ENCODE measurements at places on chromosomes 7 and 10.

GRCh38 chr7:121269798-121270197 is 59.0 kb upstream of the WNT16 start:
- H3K4me1 ChIP-seq = no peaks in the 10 kb centered on the region
- no peak overlapping the region for H3K27ac ChIP-seq
- no peak for DNase-seq

DNA sequence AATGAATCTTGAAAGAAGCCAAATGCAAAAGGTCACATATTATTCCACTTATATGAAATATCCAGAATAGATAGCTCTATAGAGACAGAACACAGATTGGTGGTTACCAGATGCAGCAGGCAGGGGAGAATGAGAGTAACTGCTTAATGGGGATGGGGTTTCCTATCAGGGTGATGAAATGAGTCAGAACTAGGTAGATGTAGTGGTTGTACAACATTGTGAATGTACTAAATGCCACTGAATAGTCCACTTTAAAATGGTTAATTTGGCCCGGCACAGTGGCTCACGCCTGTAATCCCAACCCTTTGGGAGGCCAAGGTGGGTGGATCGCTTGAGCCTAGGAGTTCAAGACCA is 9.4 kb upstream of the SLC25A28 start:
- no peak overlapping the region for H3K4me3 ChIP-seq
- peaks cover 1% of the 10 kb centered on the region for H3K4me1 ChIP-seq
- no peak overlapping the region for H3K27ac ChIP-seq
- no peaks in the 10 kb centered on the region for H3K36me3 ChIP-seq
- no peaks in the 10 kb centered on the region for H3K27me3 ChIP-seq

DNA sequence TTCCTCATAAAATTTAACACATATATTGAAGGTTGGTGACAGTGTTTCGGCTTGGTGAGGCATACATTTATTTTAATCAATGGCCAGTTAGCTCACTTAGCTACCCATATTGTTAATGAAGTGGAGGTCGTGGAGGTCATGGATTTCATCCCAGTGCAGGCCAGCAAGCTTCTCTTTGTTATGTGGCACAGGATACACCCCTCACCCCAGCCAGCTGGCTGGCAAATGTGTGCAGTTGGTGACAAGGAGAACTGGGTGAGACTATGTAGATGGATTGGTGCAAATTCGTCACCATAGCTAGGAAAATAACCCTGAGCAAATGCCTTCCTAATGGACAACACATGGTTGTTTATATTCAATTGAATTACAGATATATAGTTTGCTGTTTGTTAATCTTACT is 50.5 kb upstream of the FOXP2 start:
- no peaks in the 10 kb centered on the region for H3K36me3 ChIP-seq
- no peak for DNase-seq
- H3K4me3 ChIP-seq = no peak overlapping the region
- H3K27me3 ChIP-seq = no peaks in the 10 kb centered on the region
- no peaks in the 10 kb centered on the region for H3K4me1 ChIP-seq

GRCh38 chr7:89133357-89133756 is 337.8 kb upstream of the TEX47 start:
- no peak overlapping the region for H3K27ac ChIP-seq
- no peaks in the 10 kb centered on the region for H3K36me3 ChIP-seq
- H3K4me1 ChIP-seq = no peaks in the 10 kb centered on the region
- no peak overlapping the region for H3K4me3 ChIP-seq

GRCh38 chr7:139094030-139094429 is 15.5 kb downstream of the ZC3HAV1 start:
- H3K4me3 ChIP-seq = no peak overlapping the region
- no peak overlapping the region for H3K27ac ChIP-seq
- no peaks in the 10 kb centered on the region for H3K36me3 ChIP-seq
- H3K4me1 ChIP-seq = peaks cover 2% of the 10 kb centered on the region
- no peaks in the 10 kb centered on the region for H3K27me3 ChIP-seq
- DNase-seq = no peak

- H3K4me3 ChIP-seq = no peak overlapping the region
- peaks cover 3% of the 10 kb centered on the region for H3K27me3 ChIP-seq
- H3K36me3 ChIP-seq = no peaks in the 10 kb centered on the region
Observed at GRCh38 chr10:88791924-88792323, 10.6 kb upstream of the LIPM start.

DNA sequence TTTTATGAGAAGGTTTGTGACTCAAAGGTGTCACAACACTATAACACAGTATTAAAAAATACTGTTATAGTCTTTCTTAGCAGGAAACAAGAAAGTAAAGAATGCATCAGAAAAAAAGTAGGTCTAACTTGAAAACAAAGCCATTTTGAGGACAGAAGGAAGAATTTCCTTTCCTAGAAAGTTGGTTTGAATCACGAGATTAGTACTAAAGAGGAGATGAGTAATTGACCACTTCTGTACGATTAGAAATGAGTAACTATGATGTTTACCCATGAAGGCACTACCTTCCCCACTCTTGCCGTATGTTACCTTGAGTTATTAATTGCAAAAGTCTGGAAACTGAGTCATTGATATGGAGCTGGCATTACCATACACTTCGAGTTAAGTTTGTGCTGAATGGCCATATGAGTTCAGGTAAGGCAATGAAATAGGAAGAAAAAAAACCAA is 65.2 kb downstream of the FAM185A start:
- H3K36me3 ChIP-seq = no peaks in the 10 kb centered on the region
- H3K4me1 ChIP-seq = peaks cover 8% of the 10 kb centered on the region
- peak; percentile 76 for DNase-seq
- H3K4me3 ChIP-seq = no peak overlapping the region

DNA sequence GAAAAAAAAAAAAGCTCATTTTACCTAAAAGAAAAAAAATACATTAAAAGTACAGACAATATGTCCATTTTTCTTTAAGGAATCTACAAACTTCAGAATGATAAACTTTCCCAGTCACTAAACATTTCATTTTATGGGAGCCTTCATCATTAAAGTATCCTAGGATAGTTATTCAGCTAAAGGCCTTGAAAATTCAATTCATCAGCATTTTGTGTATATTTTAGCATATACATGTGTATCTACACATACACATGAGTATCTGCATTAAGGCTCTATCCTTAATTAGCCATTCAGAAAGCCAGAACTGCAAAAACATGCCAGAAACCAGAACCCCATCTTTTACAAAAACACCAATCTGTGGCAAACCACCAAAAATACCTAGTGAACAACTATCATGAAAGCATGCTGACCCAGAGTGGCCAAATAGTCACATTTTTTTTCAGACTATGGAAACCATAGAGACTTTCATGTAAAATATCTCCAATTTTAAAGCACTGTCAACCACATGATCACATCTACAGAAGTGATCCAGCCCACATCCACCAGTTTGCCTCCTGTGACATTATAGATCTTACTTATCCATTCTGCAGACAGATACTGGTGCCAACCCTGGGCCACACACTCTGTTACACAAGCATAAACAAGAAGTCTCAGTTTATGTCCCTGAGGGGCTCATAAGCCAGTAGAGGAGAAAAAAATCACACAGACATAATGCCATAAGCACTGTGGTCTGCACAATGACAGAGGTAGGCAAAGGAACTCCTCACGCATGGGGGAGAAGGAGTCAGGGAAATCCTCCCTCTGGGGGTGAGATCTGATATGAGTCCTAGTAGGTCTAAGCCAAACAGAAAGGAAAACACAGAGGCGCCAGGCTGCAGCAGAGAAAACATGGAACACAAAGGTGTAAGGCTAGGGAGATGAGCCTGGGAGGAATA is 79.2 kb downstream of the SRPK2 start:
- H3K4me3 ChIP-seq = no peak overlapping the region
- no peaks in the 10 kb centered on the region for H3K36me3 ChIP-seq
- H3K4me1 ChIP-seq = peaks cover 11% of the 10 kb centered on the region
- no peaks in the 10 kb centered on the region for H3K27me3 ChIP-seq

DNA sequence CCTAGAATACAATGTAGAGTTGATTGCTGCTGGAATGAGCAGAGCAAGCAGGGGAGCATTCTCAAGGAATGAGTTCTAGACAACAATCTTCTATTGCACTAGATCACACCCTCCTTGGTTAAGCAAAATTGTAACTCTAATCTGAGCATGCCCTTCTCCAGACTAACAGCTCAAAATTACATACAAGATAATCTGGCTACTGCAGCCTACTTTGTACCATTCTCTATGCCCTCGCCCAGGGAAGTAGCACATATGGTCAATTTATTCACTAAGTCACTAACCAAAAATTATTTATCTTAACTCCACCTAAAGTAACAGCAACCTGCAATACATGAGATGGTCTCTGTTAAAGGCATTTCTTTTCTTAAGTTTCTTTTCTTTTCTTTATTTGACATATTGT is 42.5 kb upstream of the KCTD7 start:
- no peak overlapping the region for H3K27ac ChIP-seq
- DNase-seq = no peak
- H3K36me3 ChIP-seq = peaks cover 11% of the 10 kb centered on the region
- no peaks in the 10 kb centered on the region for H3K27me3 ChIP-seq

DNA sequence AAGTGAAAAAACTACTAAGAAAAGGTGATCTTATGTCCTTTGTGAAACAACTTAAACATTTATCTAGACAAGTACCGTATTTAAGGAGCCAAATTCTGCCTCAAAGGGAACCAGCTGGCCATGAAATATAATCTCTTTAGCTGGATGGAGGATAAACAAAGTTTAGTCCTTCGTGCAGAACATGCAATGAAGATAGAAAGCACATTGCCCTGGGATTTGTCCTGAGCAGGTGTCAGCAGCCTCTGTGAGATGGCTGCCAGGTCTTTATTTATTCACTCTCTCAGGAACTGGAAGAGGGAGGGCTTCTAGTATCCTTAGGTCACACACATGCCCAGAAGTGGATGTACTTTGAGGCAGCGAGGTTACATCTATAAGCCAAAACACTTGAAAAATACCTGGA is 57.4 kb upstream of the CASD1 start:
- peaks cover 2% of the 10 kb centered on the region for H3K27me3 ChIP-seq
- DNase-seq = peak; percentile 5
- no peaks in the 10 kb centered on the region for H3K36me3 ChIP-seq

GRCh38 chr7:87966271-87966670 is 32.2 kb downstream of the ADAM22 start:
- no peaks in the 10 kb centered on the region for H3K27me3 ChIP-seq
- H3K4me1 ChIP-seq = no peaks in the 10 kb centered on the region
- no peak overlapping the region for H3K4me3 ChIP-seq
- no peak overlapping the region for H3K27ac ChIP-seq

GRCh38 chr7:40243076-40243475 is 108.3 kb downstream of the SUGCT start:
- DNase-seq = peak; percentile 12
- H3K4me3 ChIP-seq = no peak overlapping the region
- no peaks in the 10 kb centered on the region for H3K27me3 ChIP-seq
- no peaks in the 10 kb centered on the region for H3K4me1 ChIP-seq
- H3K27ac ChIP-seq = no peak overlapping the region

DNA sequence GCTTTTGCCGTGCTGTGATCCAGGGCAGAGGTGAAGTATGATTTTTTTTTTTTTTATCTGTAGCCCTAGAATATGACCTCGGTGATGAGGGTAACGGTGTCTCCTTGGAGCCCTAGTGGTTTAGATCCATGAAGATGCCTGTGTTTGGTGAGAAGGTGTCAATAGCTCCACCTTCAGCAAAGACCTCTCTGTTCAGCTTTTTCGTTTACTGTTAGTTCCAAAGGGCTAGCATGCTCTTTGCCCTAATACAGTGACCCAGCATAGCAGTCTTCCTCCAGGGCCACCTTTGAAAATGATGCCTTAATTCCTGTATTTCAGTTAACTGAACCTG is 746 bp upstream of the MRPS16 start:
- no peaks in the 10 kb centered on the region for H3K27me3 ChIP-seq
- H3K4me1 ChIP-seq = peaks cover 5% of the 10 kb centered on the region
- peak overlapping the region; percentile 88 for H3K27ac ChIP-seq
- peak overlapping the region; percentile 54 for H3K4me3 ChIP-seq
- peaks cover 8% of the 10 kb centered on the region for H3K36me3 ChIP-seq

GRCh38 chr7:107605218-107605815 is 25.3 kb downstream of the BCAP29 start:
- peaks cover 2% of the 10 kb centered on the region for H3K4me1 ChIP-seq
- no peak for DNase-seq
- H3K27ac ChIP-seq = no peak overlapping the region

DNA sequence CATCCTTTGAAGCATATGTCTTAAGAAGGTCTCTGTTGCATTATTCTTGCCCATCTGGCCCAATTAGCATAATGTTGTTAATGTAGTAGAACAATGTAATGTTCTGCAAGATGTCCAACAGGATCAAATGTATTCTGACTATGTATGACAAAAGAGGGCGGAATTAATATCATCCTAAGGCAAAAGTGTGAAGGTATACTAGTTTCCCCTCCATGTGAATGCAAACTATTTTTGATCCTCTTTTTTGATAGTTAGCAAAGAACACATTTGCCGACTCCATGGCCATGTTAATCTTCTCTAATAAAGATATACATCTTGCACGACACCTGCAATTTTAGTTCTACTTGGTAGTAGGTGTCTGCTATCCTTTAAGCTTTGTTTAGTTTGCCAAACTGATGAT is 157.6 kb downstream of the ATRNL1 start:
- H3K36me3 ChIP-seq = no peaks in the 10 kb centered on the region
- H3K4me1 ChIP-seq = no peaks in the 10 kb centered on the region
- no peak overlapping the region for H3K4me3 ChIP-seq
- no peak overlapping the region for H3K27ac ChIP-seq
- no peak for DNase-seq

GRCh38 chr10:76136961-76137360 is 705.5 kb downstream of the LRMDA start:
- DNase-seq = no peak
- H3K4me1 ChIP-seq = no peaks in the 10 kb centered on the region
- no peak overlapping the region for H3K4me3 ChIP-seq
- H3K27me3 ChIP-seq = peaks cover 10% of the 10 kb centered on the region

GRCh38 chr10:21727452-21728168 is 193.6 kb downstream of the MLLT10 start:
- H3K36me3 ChIP-seq = peaks cover 5% of the 10 kb centered on the region
- no peak for DNase-seq
- H3K4me1 ChIP-seq = peaks cover 3% of the 10 kb centered on the region

DNA sequence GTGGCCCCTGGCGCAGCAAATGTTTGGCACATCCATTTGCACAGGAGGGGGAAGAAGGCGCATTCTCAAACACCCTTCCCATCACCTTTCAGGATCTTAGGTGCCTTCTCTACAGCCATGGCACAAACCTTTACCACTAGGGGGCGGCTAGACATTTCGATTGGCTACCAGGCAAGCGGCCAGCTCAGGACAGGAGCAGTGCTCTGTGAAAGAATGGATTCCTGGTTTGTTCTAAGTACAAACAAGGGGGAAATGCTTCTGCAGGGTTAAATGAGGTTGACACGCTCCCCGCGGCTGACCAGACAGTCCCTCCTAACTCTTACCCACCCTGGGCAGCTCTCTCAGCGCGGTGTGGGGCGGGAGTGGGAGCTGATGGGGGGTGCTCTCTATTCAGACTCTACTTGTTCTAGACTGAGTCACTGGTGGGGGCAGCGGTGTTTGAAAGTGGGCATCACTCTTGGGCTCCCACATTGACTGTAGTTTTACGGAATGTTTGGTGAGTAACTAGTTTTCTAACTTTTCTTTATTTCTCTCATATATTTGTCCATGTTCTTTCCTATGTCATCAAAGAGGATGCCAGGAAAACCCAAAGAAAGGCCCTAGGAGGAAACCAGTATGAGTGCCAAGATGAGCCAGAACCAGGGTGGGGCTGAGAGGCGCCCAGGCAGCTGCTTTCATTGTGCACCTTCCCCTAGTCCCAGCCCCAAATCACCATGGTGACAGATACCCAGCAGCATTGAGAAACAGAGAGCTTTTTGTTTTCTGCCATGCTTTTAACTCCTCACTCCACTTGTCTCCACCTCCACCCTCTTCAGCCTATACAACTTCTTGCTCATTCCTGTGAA is 61.4 kb upstream of the GPR158 start:
- H3K27ac ChIP-seq = no peak overlapping the region
- peak; percentile 53 for DNase-seq
- no peak overlapping the region for H3K4me3 ChIP-seq
- no peaks in the 10 kb centered on the region for H3K36me3 ChIP-seq
- no peaks in the 10 kb centered on the region for H3K4me1 ChIP-seq

Measured in IMR-90 (cell line).